ENCODE measurements at places on chromosomes 4 and X.

DNA sequence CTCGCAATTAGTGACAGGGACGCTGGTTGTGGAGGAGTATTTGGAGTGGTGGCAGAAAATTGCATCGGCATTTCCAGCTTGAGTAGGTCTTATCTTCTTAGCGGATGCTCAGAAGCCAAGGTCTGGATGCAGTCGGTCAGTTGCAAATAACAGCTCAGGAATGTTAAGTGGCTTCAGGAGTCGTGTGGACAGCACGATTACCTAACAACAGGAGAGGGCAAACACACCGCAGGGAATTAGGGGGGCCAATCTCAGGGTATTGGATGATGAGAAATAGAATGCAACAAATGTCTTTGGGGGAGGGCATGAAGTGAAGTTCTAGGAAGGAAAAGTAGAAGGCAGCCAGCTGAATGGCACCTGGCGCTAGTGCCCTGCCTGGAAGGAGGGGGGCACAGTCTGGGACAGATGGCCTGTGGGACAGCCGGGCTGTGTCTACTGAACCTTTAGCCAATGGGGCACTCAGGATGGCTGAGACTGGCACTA lies 11.8 kb downstream of the RASL11B start:
- DNase-seq = no peak

GRCh38 chrX:15855568-15856221 lies 1.1 kb upstream of the AP1S2 start:
- DNase-seq = no peak

- DNase-seq = peak; percentile 58
Observed at GRCh38 chr4:140372751-140373327, 607 bp upstream of the SCOC start.

- DNase-seq = no peak
Observed at GRCh38 chr4:159110961-159111360, 8.1 kb downstream of the RAPGEF2 start.

- no peak for DNase-seq
Observed at GRCh38 chrX:150870029-150870428, 28.4 kb downstream of the CD99L2 start.

DNA sequence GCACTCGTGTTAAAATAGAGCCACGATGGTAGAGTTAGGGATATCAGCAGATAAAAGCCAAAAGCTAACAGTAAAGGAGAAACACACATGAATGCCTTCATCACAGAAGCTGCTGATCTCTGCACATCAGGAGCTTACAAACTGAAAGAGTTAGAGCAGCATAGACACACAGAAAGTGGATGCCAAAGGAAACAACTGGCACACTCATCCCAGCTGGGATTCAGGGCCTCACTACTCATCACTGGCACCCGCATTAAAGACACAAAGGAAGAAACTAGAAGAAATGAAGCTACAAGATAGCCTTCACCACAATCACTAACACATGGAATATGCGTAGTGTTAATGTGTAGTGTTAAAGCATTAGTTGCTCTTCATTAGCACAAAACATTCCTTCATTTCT lies 156.4 kb upstream of the TBL1X start:
- DNase-seq = no peak

DNA sequence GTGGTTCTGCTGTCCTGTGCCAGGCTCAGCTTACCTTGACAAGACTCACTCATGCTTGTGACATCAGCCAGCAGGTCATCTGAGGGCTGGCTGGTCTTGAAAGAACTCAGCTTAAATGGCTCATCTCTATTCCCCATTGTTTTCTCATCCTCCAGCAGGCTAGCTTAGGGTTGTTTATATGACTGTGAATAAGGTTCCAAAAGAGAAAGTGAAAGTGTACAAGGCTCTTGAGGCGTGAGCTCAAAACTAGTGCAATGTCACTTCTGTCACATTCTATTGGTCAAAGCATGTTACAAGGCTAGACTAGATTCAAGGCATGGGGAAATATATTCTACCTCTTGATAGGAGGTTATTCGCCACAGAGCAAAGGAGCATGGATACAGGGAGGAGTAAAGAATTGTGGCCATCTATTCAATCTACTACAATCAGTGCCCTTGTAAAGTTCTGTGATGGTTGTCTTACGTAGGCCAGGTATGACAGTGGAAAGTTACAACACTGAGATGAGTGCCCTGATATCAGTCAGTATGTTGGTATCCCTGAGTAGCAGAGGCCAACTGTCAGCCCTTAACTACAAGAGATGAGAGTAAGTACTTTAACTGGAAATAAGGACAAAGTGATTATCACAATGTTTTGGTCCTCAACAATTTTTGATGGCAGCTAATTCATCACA lies 19.8 kb upstream of the TMLHE start:
- no peak for DNase-seq

DNA sequence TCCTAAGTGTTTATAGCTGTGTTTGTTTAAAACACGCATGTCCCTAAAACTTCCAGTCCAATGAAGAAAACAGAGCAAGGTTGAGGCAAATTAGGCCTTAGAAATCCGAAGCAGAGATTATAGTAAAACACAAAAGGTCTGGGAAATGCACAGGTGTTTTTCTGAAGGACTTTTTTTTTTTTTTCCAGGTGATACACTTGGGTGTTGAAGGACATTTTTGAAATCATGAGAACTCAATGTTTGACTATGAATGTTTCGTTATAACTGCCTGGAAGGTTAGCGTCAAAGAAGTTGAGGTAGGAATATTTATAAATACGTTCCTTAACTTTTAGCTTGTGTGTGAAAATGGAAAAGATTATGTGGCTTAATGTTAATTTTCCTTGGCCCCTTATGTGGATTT lies 45.5 kb downstream of the FHIP1A start:
- DNase-seq = no peak

DNA sequence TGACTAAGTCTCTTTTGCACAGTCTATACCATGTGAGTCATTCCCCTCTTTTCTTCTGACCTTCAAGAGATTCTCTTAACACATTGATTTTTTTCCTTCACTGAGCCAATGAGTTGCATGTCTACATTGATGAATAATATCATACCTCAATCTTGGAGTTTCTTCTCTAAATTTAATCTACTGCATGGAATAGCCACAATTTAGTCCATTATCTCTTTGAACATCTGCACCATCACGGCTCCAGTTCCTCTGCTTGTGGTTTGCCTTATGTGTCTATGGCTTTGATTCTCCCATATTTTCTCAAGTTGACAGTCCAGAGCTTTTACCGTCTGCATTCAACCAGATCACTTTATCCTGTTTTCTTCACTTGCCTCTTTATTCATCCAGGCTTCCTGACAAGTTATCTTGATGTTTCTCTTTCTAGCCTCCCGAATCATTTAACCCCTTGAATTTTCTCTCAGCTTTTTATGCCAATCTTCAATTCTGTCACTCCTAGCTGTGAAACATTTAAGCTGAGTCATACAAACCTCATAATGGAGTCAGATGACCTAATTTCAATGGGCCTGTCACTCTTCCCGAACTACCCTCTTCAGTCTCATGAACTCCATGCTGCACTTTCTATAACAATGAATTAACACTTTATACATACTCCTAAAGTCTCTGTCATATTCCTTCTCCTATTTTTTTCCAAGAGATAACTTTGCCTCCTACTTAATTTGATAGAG lies 222.3 kb downstream of the CPE start:
- DNase-seq = no peak

- no peak for DNase-seq
Observed at GRCh38 chr4:159413306-159413943, 310.5 kb downstream of the RAPGEF2 start.

- no peak for DNase-seq
Observed at GRCh38 chr4:123479944-123480343, 83.3 kb downstream of the SPRY1 start.

- DNase-seq = no peak
Observed at GRCh38 chrX:97547877-97548578, 664.3 kb downstream of the RPA4 start.

DNA sequence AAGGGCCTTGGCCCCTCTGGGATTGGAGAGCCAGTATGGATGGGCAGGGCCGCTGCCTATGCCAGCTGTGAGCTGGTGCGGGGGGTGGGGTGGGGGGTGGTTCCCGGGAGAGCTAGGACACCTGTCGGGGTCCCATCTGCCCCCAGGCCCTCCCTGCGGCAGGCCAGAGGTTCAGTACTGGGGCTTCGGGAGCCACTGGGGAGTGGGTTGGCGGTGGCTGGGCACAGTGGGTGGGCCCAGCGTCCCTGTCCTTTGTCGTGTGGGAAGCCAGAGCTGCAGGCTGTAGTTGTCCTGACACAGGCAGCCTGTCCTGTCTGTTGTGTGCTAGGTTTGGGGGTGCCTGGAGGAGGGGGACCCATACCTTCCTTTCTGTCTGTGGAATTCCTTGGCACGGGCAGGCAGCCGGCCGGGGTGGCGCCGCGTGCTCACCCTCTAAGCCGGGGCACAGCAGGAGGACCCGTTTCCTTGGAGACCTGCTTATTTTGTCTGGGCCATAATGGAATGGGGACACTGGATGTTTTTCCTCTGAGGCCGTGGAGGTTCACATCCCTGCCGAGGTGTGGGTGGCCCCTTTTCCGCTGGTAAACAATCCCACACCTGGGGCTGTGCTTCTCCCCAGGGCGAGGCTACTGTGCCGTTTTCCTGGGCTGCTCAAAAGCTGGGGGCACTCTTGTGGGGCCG lies 14.8 kb downstream of the DOK7 start:
- DNase-seq = no peak

GRCh38 chrX:69503228-69503781 lies 821 bp upstream of the NALF2 start:
- DNase-seq = no peak

Measured in GM10248 (cell line).